Heart left ventricle (tissue), 16 donors: ENCODE measurements at places on chromosomes 4 and X. TPM values are rescaled to one million over a fixed set of nuclear protein-coding genes. Genes with fewer than 3 reads are reported as not detected.

The ANXA3 gene
- 22.7 TPM for total RNA-seq

The DIPK2B gene
- 42.0 TPM for total RNA-seq

DNA sequence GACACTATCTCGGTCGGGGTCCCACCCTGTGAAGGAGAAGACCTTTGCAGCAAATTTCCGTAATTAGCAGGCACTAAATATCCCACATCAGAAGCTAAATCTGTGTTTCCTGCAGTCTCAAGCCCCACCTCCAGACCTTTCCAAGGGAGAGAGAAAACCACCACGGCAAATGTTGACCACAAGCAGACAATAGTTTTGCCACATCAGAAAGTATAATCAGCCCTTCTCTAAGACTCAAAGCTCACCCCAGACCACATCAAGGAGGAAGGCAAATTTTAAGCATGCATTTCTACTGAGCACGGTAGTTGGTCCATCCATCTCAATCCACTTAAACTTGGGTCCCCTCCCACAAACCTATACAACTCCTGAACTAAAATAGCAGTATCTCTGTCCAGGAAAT, 398.5 kb downstream of the GPM6A start:
- no peak for DNase-seq

- peak; percentile 19 for DNase-seq
Measured at GRCh38 chrX:23317799-23318724, 16.6 kb upstream of the PTCHD1 start.

- no peak for DNase-seq
Measured at GRCh38 chr4:185987961-185988627, 80.9 kb upstream of the TLR3 start.

DNA sequence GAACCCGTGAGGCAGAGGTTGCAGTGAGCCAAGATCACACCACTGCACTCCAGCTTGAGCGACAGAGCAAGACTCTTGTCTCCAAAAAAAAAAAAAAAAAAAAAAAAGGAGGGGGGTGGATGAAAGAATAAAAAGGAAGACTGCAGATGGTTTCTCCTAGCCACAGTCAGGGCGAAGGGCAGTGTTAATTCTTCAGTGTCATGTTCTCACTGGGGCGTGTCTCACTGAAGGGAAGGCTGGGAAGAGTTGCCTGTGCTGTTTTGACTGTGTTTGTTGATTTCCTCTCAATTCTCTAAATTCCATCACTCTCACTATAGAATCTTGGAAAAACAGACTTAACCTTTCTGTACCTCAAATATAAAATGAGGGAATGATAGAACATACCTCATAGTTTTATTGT, 71.6 kb upstream of the DHX15 start:
- no peak for DNase-seq

- peak; percentile 79 for DNase-seq
Measured at GRCh38 chr4:3442959-3443749, 1.4 kb downstream of the HGFAC start.

The CXCL6 gene
- 4.5 TPM for total RNA-seq

DNA sequence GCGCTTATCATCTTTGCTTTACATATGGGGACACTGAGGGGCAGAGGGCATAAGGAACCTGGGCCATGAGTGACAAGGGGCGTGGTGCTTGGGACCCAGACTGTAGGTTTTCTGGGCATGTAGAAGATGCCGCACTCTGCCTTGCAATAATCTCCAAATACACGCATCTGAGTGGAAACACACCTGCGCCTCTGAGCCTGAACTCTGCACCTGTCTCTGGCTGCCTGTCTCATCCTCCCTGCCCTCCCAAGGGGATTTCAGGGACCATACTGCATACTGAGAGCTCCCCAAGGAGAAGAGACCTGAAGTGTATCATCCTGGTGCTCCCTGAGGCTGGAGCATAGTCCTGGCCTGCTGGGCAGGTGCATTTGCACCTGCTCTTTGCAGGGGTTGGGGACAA, 34.7 kb upstream of the ASMTL start:
- no peak for DNase-seq

- no peak for DNase-seq
Measured at GRCh38 chrX:129678614-129679195, 23.9 kb upstream of the APLN start.
